Activated gamma-delta T cell treated with anti-CD3 and anti-CD28 coated beads, Interleukin-2, amount 50 U/mL, for 16 hours (primary cell): ENCODE measurements at places on chromosomes 3 and 15.

DNA sequence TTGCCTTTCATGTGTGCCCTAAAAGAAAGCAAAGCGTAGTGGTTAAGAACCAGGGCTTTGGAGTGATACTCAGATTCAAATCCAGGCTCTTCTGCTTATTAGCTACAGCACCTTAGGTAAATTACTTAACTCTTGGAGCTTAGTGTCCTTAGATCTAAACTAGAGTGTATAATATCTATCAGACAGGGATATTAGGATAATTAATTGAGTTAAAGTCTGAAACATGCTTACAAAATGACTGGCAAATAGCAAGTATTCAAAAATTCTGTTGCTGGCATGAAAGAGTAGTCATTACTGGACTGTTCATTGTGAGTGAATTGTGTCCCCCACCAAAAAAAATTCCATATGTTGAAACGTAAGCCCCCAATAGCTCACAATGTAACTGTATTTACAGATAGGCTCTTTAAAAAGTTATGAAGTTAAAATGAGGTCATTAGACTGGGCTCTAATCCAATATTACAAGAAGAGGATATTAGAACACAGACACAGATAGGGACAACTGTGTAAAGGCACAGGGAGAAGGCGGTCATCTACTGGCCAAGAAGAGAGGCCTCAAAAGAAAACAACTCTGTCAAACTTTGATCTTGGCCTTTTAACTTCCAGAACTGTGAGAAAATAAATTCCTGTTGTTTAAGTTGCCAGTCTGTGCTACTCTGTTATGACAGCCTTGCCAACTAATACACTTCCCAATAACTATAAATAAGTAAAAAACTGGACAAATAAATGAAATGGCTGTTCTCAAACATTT, 60.4 kb upstream of the LRRC3B start:
- DNase-seq, result no peak

DNA sequence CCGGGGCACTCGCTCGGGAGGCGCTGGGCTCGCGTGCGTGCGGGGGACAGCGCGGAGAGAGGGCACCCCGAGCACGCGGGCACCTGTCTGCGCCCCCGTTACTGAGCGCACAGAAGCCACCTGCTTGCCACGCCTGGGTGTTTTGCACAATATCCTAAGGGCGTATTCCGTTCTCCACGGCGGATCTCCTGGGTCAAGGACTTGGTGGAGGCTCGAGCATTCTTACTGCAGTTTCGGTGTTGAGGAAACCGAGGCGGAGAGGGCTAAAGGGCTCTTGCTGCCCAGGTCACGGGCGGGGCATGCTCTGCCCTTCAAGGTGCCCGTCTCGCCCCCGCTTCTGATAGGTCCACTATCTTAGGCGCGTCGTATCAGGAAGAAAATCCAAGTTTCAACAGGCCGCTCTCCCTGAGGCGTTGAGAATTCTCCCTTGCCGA, 526 bp downstream of the GPD1L start:
- no peak for DNase-seq

- DNase-seq, result no peak
Measured at GRCh38 chr3:12946649-12947316, 105.4 kb upstream of the RPL32 start.

- DNase-seq, result no peak
Measured at GRCh38 chr3:13564751-13565560, 16.0 kb downstream of the FBLN2 start.

DNA sequence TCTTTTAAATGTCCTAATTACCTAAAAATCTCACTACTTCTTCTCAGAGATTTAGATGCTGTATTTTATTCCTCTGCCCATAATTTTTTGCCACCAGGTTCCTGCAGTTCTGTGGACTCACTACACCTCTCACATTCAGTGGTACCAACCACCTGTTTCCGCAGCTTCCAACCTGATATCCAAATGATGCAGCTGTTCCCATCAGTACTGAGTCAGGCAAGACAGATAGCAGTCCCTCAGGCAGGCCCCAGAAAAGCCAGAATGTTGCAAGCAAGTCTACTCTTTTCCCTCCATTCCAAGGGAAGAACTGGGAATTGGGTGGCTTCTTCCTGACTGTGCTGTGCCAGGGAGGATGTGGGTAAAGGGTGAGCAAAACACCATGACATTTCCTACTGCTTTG, 39.0 kb downstream of the MNS1 start:
- DNase-seq, result no peak

GRCh38 chr3:111610612-111611054, 15.5 kb upstream of the ZBED2 start:
- no peak for DNase-seq

- no peak for DNase-seq
Measured at GRCh38 chr3:126424751-126425150, 30.0 kb downstream of the CFAP100 start.

- DNase-seq, result no peak
Measured at GRCh38 chr15:58549785-58550074, 117.9 kb downstream of the LIPC start.

- DNase-seq, result no peak
Measured at GRCh38 chr3:36124118-36124796, 256.0 kb upstream of the STAC start.

DNA sequence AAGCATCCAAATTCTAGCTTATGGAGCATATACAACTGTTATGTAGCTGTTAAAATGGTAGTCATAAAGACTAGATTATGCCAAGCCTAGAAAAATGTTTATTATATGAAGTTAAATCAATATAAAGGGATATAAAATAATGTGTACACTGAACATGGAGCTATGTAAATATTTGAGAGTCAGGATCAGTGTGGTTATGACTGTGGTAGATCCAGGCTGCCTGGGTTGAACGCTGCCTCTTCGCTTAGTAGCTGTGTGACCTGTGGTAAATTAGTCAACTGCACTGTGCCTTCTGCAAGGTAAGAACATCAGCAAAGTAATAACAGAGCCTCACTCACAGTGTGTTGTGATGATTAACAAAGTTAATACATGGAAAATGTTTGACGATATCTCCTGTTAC, 212.2 kb downstream of the RBMS3 start:
- DNase-seq, result no peak

GRCh38 chr3:117651246-117651645, 941.7 kb downstream of the TUSC7 start:
- no peak for DNase-seq
